ENCODE measurements at places on chromosomes 12 and 14. TPM values are rescaled to one million over a fixed set of nuclear protein-coding genes. Genes with fewer than 3 reads are reported as not detected.

Gene ANKRD9
- 11.0 TPM for total RNA-seq

Gene NTF3
- not detected for total RNA-seq

Gene EML5
- 0.53 TPM for total RNA-seq

Gene TRIM9
- 15.6 TPM for total RNA-seq

Gene GLS2
- total RNA-seq, result 0.27 TPM

Gene PRH2
- total RNA-seq, result not detected

Gene PPM1H
- 7.8 TPM for total RNA-seq

Gene KRT82
- total RNA-seq, result not detected

Gene TAS2R19
- total RNA-seq, result not detected

Gene HCAR1
- total RNA-seq, result not detected

Gene JPH4
- 0.07 TPM for total RNA-seq

Gene GPR162
- 1.1 TPM for total RNA-seq

Gene NPAS3
- not detected for total RNA-seq

Gene PZP
- not detected for total RNA-seq

Gene LIN7A
- 0.14 TPM for total RNA-seq

Gene SLCO1C1
- not detected for total RNA-seq

Gene ABCC9
- total RNA-seq, result not detected

Gene ART4
- total RNA-seq, result not detected

Gene R3HDM2
- 7.3 TPM for total RNA-seq

Gene BAZ1A
- 20.6 TPM for total RNA-seq

Gene COCH
- total RNA-seq, result 27.1 TPM

Gene CIT
- total RNA-seq, result 11.0 TPM

Gene POLR3B
- total RNA-seq, result 4.5 TPM

Gene B4GALNT3
- total RNA-seq, result 0.56 TPM

Gene VRTN
- not detected for total RNA-seq

Gene PTGER2
- total RNA-seq, result 3.8 TPM

Gene STRAP
- total RNA-seq, result 193 TPM

Gene DUSP6
- 11.8 TPM for total RNA-seq

Gene MYH6
- 0.03 TPM for total RNA-seq

Gene SLC4A8
- 0.74 TPM for total RNA-seq

All from A549 treated with GW870086 at 1 μM for 4 hours (cell line).